ENCODE measurements at places on chromosomes 7 and 10.

DNA sequence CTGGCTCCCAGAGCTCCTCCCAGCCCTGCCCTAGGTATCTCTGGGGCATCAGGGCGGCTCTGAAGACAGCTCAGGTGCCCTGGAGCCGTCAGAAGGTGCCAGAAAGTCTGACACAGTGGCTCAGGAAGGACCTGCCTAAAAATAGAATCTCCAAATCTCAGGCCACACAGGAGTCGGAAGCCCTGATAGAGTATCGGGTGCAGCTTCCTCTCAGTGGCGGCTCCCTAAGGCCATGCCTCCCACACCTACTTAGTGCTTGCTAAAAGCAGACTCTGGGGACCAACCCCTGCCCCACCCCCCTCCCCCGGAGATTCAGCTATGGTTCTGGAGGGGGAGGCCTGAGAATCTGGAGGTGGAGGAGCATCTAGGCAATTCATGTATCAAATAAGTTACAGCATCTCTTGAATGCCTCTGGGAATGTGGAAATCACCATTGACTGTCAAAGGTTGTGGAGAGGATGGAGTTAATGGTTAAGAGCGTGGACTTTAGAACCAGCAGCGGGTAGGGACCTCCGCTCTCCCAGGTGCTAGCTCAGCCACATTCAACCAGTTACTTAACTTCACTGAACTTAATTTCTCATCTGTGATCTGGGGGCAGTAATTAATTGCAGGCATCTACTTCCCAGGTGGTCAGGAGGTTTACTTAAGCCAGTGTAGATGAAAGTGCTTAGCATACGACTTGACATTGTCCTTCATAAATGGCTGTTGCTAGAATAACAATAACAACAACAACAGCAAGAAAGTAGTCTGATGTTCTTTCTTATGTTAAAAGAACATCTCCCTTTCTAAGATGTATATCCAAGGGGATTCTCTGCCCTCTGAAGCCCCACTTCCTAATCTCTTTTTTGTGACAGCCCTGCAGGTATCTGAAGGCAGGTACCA lies 38.6 kb upstream of the MXI1 start:
- DNase-seq: no peak

DNA sequence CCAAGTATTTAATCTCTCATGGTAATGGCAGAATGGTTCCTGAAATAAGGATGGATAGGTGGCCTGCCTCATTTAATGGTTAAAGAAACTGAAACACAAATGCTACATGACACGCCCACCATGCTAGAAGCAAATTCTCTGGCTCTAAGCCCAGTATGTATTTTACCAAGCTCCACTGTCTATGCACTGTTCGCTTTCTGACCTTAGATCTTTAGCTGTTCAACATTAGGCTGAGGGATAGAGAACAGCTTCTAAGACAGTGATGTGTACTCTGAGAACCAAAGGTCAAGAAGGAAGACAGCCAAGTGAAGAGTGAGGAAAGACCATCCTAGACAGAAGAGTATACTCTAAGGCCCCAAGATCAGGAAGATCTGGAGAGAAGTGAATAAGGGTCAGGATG lies 26.6 kb downstream of the FAM3C start:
- DNase-seq: no peak

DNA sequence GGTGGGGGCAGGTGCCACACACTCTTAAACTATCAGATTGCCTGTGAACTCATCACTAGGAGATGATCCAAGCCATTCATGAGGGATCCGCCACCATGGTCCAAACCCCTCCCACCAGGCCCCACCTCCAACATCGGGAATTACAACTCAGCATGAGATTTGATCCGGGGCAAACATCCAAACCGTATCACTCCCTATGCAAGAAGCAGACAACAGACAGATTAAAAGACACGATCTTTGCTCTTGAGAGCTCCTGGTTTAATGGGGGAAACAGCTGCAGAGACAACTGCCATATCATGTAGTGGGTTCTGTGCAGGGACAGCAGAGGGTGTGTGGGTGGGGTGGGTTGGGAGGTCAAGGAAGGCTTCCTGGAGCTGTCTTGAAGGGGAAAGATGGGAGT lies 123.6 kb downstream of the EMX2 start:
- no peak for DNase-seq

DNA sequence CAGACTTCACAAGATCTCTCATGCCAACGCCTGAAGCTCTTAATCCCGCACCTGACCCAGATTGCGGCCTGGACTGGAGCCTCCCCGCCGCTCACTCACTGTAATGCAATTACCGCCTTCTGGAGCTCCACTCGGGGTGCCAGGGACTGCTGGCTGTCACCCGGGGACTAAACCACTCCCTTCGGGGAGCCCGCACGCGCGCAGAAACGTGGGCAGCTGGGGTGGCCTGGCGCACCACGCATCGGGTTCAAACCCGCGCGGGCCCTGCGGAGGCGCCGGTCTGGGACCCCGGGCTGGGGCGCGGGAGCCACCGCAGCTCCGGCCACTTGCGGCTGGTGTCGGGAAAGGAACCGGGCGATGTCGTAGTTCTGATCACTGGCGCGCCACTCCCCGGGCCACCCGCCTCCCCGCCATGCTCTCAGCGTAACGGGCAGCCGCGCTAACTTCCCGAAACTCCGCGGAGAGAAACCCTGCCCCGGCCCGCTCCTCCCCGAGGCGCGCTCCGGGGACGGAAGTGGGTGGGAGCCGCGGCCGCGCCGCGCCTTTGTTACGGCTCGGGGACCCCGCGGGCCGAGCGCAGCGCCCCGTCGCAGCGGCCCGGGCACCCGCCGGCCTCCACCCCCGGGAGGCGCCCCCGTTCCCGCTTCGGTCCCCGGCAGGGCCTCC lies 100.3 kb upstream of the SVIL start:
- peak; percentile 76 for DNase-seq

DNA sequence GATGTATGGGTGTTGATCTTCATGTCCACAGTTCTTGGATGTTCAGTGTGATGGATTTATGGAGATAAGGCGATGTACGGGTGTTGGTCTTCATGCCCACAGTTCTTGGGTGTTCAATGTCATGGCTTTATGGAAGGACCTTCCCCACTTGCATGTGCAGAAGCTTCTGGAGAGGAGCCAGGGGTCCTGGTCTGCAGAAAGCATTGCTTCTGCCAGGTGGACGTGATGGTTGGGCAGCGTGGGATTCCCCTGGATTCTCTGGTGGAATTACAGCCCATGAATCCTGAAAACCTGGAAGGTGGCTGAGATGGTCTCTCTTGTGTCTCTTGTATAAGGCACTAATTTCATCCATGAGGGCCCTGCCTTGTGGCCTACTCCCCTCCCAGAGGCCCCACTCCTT lies 183.7 kb upstream of the TCERG1L start:
- DNase-seq: no peak

DNA sequence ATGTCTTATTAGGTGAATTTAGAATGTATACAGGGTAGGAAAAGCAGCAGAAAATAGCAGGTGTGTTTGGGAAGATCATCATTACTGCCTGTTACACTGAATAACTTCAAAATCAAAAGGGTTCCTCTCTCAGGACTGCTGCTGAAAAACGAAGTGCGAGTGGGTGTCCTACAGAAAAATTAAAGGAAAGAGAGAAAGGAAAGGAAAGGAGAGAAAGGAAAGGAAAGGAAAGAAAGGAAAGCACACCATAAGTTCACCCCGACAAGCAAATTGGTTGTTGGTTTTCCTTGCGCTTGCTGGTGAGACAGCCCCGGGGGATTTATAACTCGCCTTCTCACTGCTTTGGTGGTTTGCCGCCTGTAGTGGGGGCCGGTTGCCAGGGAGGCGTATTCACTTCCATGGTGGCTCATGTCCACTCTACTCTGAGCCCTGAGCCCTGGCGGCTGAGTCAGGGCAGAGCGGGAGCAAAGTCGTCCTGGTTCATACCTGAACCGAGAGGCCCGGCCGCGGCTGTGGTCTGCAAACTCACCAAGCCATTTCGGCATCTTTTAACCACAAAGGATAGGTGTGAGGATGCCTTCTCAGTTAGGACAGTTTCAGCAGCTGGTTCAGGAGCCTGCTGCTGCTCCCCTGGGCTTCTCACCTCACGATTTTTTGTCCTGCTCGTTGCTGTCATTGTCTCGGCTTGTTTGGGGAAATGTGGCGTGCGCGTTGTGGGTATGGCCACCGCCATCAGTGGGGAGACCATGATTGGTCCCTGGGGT lies 26.1 kb downstream of the INPP5A start:
- peak; percentile 14 for DNase-seq

DNA sequence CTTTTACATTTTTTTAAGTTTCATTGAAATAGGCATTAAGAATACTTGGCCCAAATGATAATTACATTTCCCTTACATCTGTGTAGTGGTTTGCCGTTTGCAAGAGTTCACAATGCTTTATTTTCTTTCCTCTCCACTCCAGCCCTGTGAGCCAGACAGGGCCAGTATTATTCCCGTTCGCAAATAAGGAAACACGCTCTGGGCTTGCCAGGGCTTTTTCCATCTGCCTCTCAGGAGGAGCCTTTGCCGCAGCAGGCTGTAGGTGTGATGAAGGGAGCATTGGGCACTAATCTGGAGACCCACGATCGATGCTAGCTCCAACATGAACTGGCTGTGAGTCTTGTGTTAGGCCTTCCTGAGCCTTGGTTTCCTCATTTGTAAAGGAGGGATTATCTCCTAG lies 154.4 kb downstream of the GALNT17 start:
- DNase-seq: peak; percentile 43

GRCh38 chr7:98368716-98369115 lies 32.2 kb downstream of the BAIAP2L1 start:
- DNase-seq: no peak

- no peak for DNase-seq
Measured at GRCh38 chr10:5942001-5942400, 35.3 kb downstream of the IL15RA start.

DNA sequence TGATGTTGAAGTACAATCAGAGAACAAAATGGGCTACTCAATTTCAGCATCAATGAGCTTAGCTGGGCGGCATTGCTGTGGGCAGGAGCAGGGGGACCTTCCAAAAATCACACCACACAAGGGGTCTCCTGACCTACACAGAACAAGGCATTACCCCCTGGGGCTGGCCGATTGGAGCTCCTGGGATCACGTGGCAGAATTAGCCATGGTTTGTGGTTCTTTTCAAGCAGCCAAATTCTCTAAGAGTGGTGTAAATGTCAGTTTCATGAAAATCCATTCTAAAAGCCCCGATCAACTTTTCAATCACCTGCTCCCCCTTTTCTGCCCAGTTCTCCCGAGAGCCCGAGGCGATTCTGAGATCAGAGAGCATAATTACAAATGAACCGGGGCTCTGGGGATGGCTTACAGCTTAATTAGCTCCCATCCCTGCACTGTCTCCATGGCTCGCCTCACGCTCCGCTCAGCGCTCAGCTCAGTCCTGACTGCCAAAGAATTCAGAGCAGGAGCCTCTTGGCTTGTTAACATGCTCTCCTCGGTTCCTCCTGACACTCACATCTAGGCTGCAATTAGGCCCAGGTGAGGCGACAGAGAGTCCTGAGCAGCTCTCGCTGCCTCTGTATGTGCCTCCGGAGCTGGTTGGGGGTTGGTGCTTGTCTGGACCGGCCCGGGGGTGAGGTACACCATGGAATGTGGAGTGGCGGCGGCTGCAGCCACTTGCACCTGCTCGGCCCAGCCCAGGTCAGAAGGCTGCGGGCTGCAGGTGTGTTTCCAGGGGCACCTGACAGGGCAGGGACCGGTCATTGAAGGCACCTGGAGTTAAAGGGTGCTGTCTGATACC lies 111.8 kb downstream of the WDR11 start:
- DNase-seq: no peak

DNA sequence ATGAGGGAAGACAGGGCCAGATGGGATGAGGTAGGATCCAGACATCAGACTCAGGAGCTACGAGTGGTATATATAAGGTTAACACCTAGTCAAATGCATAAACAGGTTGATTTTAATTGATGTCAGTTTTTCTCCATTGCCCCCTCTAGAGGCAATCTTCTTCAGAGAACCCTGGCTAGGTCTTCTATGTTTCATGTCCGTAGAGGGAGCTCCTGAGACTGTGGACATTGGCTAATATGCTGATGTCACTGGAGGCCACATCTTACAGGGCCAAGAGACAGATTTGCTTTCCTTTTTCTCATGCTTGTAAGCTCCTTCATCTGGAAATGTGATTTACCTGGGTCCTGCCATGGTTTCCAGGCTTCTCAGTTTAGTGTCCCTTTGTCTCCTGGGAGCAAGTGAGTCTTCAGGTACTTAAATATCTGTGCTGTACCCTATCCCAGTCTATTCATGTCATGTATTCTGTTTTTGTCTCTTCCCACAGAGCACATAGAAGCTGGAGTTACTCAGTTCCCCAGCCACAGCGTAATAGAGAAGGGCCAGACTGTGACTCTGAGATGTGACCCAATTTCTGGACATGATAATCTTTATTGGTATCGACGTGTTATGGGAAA lies 161.6 kb upstream of the PRSS1 start:
- DNase-seq: no peak

GRCh38 chr7:142146124-142146523 lies 34.6 kb downstream of the MGAM2 start:
- DNase-seq: no peak

GRCh38 chr7:51950813-51951212 lies 634.2 kb upstream of the COBL start:
- DNase-seq: no peak

DNA sequence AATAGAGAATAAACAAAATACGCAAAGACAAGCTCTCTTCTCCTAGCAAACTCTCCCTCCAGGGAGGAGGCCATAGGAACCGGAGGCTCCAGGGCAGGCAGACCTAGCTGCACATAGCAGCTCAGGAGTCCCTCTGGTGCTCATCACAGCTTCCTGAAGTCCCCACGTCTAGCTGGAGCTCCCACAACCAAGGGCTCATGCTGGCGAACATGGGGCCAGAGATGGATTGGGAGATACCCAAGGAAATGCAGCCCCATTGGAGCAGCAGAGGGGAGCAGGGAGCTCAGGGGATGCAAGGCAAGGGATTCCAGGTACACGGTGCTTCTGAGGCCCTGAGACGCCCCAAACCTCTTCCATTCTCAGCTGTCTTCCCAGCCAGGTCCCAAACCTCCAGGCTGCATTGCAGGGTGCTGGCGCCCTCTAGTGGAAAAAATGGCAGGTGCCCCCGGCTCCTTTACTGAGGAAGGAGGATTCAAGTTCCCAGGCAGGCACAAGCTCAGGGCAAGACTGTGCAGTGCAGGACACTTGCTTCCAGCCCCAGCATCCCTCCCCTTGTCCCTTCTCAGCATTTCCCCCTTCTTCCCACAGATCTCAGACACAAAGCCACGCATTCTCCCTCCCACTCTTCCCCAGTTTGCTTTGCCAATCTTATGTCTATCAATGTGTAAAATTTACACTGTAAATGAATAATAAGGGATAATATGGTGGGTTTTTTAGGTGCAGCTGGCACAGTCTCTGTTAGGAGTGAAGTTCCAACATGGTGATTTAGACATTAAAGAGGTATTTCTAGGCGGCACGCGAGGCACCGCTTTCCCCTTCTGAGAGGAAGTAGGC lies 46.2 kb downstream of the GPAM start:
- DNase-seq: peak; percentile 41
